Endothelial cell of coronary artery (primary cell): ENCODE measurements at places on chromosomes 7 and 10. TPM values are rescaled to one million over a fixed set of nuclear protein-coding genes. Genes with fewer than 3 reads are reported as not detected.

MCMBP gene
- 47.6 and 60.1 TPM in 2 replicates for total RNA-seq

SLC35B4 gene
- 19.1 and 19.4 TPM in 2 replicates for total RNA-seq

CALY gene
- not detected in 2 replicates for total RNA-seq

PRLHR gene
- not detected in 2 replicates for total RNA-seq

LRRC72 gene
- total RNA-seq = not detected in 2 replicates

DMBT1 gene
- not detected in 2 replicates for total RNA-seq

TACR2 gene
- 0.09 TPM in 2 replicates for total RNA-seq

IFIT1B gene
- total RNA-seq = not detected in 2 replicates

VGF gene
- under 0.01 TPM in 1 of 2 replicates, not detected in the other for total RNA-seq

PLEKHS1 gene
- total RNA-seq = not detected in 2 replicates

GTF2IRD1 gene
- total RNA-seq = 5.6 and 6.8 TPM in 2 replicates

SAP25 gene
- total RNA-seq = not detected in 2 replicates

XPNPEP1 gene
- total RNA-seq = 159 and 180 TPM in 2 replicates

FAM237B gene
- not detected in 2 replicates for total RNA-seq

SEMA3D gene
- total RNA-seq = 1.4 and 2.4 TPM in 2 replicates

PROSER2 gene
- 4.0 and 5.0 TPM in 2 replicates for total RNA-seq

ASCC1 gene
- total RNA-seq = 23.0 and 26.9 TPM in 2 replicates

TET1 gene
- total RNA-seq = 0.18 and 0.56 TPM in 2 replicates

FAM180A gene
- 0.66 TPM in 1 of 2 replicates, not detected in the other for total RNA-seq

CCDC136 gene
- 2.3 and 3.6 TPM in 2 replicates for total RNA-seq

TMEM229A gene
- not detected in 2 replicates for total RNA-seq

PON1 gene
- total RNA-seq = not detected in 2 replicates

SPDYE8 gene
- not detected in 2 replicates for total RNA-seq

SCIN gene
- total RNA-seq = 0.09 TPM in 1 of 2 replicates, not detected in the other

ZP3 gene
- 1.1 and 2.7 TPM in 2 replicates for total RNA-seq

GBX1 gene
- total RNA-seq = not detected in 2 replicates

PAX2 gene
- not detected in 2 replicates for total RNA-seq

EPO gene
- not detected in 2 replicates for total RNA-seq

STEAP1 gene
- total RNA-seq = 8.5 and 10.8 TPM in 2 replicates

PNLIP gene
- not detected in 2 replicates for total RNA-seq

FLNC gene
- 152 and 239 TPM in 2 replicates for total RNA-seq

GNAT3 gene
- total RNA-seq = not detected in 2 replicates

BICC1 gene
- 0.45 and 8.1 TPM in 2 replicates for total RNA-seq

HHEX gene
- 32.8 and 33.5 TPM in 2 replicates for total RNA-seq

NAT16 gene
- total RNA-seq = not detected in 2 replicates

SLC16A12 gene
- 3.2 TPM in 1 of 2 replicates, not detected in the other for total RNA-seq

NPC1L1 gene
- total RNA-seq = not detected in 2 replicates

NOS3 gene
- 33.9 and 54.8 TPM in 2 replicates for total RNA-seq

CDC14C gene
- not detected in 2 replicates for total RNA-seq

LRGUK gene
- total RNA-seq = under 0.01 and 0.18 TPM in 2 replicates

MINDY4 gene
- 2.6 and 4.0 TPM in 2 replicates for total RNA-seq

FBXL13 gene
- total RNA-seq = 1.2 and 29.6 TPM in 2 replicates

CLDN4 gene
- under 0.01 TPM in 1 of 2 replicates, not detected in the other for total RNA-seq

ANKRD22 gene
- not detected in 2 replicates for total RNA-seq

CCDC172 gene
- total RNA-seq = not detected in 2 replicates

ADCYAP1R1 gene
- total RNA-seq = under 0.01 and 0.90 TPM in 2 replicates

ICA1 gene
- total RNA-seq = 15.4 and 29.2 TPM in 2 replicates

ACTR3C gene
- 0.19 TPM in 1 of 2 replicates, not detected in the other for total RNA-seq

ZNF727 gene
- 0.09 TPM in 1 of 2 replicates, not detected in the other for total RNA-seq

PHKG1 gene
- 0.19 and 0.36 TPM in 2 replicates for total RNA-seq

TMEM270 gene
- not detected in 2 replicates for total RNA-seq

GDF10 gene
- not detected in 2 replicates for total RNA-seq

KEL gene
- total RNA-seq = under 0.01 TPM in 1 of 2 replicates, not detected in the other
